DMS 273 treated with DMSO at 0.1 percent for 48 hours (cell line): ENCODE measurements at places on chromosomes 11 and 22.

GRCh38 chr11:108122166-108122628, 830 bp downstream of the ACAT1 start:
- DNase-seq = no peak

DNA sequence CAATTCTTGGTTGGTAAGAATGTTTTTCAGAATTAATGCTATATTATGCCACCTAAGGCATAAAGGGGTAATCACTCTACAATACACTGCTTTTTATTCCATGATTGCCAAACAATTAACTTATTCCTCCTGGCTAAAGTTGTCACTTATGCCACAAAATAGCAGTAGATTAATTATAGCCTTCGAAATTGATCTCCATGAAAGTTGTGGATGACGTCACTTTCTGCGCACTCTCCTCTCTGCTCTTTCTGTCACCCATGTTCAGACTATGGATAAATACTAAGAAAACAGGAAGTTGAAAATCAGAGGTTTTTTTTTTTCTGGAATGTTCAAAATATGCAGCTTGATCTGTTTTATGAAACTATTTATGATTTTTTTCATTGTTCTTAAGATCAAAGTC, 790.1 kb upstream of the CNTN5 start:
- DNase-seq = no peak

DNA sequence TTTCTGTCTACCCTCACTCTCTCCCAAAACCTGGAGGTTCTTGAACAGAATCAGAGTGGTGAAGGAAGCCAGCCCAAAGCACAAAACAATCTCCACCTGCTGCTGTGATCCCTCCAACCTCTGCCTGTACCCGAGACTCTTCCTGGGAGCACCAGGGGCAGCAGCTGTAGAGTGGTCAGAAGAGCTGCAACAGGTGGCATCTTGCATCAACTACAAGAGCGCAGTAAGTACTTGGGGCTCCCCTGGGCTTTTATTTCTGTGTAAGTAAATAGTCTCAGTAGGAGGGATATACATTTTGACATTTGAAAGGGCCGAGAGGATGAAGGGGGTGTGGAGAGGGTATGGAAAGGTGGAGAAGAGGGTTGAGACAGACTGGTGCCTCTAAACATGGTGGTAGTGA, 8.3 kb upstream of the UBQLNL start:
- DNase-seq = no peak

- DNase-seq = no peak
Measured at GRCh38 chr22:24326266-24326665, 55.6 kb downstream of the SPECC1L start.

DNA sequence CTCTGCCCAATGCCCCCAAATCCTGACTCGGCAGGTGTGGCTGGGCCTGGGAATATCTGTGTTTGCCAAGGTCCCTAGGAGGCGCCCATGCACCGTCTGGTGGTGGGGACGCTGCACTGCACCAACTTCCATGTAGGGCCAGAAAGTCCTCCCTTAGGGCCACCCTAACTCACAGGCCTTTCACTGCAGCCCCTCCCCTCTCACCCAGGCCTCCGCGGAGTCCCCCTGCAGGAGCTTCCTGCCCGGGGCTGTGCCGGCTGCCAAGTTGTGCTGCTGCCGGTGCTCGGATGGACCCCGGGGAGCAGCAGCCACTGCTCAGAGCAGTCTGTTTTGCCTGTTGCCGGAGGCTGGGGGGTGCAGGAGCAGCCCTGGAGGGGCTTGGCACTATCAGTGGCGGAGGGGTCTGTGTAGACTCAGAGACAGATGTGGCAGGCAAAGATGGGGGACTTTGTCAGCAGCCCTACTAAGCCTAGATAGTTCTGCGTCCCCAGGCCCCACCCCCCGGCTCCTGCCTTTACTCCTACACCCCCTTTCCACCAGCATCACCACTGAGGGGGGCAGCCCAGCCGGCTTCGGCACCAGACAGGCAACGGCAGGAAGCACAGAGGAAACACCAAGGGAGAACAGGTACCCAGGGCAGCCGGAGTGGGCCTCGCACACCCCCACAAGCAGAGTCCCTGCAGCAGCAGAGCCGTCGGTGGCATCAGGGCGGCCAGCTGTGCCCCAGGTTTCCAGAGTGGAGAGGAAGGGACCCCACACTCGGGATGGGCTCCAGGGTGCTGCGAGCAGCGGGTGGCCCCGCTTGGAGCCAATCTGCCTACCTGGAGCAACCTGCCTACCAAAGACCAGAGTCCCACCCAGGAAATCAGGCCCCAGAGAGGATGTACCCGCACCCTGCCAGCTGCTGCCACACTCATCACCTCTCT, 124.3 kb downstream of the TRIM29 start:
- no peak for DNase-seq

DNA sequence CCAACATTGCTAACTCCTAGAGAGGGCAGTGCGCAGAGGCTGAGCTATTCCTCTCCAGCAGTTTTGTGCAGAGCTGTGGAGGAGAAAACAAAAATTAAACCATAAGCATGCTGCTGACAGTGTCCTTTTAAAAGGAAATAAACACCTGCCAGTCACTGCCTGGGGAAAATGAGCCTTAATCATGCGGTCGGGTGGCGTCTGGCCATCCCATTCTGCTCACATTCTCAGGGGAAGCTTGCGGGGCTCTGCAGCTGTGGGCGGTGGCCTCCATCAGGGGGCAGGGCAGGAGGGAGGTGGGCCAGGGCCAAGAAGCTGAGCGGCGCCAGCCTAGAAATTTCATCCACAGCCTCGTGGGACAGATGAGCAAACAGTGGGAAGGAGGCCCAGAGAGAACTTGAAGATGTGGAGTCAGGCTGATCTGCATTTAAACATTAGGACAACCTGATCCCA, 71.0 kb upstream of the TP53I11 start:
- DNase-seq = peak; percentile 42
